Stimulated activated CD8-positive, alpha-beta memory T cell treated with anti-CD3 and anti-CD28 coated beads, Interleukin-2, amount 100 ng/mL, for 1 hour (primary cell): ENCODE measurements at places on chromosomes 7 and 10.

- no peak for DNase-seq
Observed at GRCh38 chr7:97285348-97285747, 167.8 kb downstream of the SDHAF3 start.

DNA sequence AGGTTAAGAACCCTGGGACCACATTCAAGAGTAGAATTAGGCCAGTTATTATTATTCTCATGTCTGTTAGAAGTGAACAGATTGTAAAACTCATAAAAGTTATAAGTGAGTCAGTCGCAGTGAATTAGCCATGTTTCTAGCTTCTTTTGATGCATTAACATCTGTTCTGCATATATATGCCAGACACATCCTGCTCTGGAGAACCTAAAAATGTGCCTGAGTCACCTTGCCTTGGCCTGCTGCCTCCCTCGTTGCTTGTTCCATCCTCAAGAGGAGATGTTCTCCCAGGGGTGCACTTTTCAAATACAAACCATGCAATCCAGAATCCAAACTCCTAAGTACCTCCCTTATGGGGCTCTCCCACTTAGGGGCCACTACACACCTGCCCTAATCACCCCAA lies 14.8 kb downstream of the TSPAN12 start:
- DNase-seq: no peak

DNA sequence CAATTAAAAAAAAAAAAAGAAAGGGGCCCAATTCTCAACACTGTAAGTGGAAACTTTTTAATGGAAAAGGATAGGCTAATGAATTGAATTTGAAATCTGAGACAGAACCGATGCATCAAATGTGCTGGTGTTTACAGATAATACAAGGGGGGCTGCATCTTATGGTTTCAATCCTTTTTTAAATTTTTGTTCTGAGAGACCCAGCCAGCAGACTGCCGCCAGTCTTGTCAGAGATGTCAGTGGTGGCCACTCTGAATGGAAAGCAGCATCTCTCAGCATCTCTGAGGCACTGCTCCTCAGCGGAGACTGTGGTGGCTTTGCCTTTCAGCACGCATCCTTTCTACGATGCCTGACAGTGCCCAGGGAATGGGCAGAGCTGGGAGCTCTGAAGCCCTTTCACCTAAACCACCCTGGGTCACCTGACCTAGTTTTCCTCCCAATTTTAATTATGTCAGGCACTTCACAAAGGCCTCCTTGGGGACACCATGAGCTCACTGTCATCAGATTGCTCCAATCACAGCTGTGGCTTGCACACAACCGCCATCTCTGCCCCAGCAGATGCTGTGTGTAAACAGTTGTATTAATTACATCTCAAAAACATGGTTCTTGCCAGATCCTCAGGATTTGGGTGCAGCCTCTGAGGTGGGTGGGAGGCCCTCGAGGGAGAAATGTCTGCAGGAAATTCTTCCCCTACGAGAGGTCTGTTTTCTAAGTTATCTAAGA lies 81.2 kb downstream of the EGFR start:
- DNase-seq: no peak

GRCh38 chr10:14678637-14679036 lies 96.1 kb downstream of the FAM107B start:
- no peak for DNase-seq

GRCh38 chr10:7558036-7558435 lies 108.7 kb downstream of the ITIH5 start:
- DNase-seq: no peak

GRCh38 chr10:113442336-113442735 lies 110.5 kb upstream of the HABP2 start:
- no peak for DNase-seq

- no peak for DNase-seq
Observed at GRCh38 chr10:31018962-31019361, 12.7 kb downstream of the ZNF438 start.

DNA sequence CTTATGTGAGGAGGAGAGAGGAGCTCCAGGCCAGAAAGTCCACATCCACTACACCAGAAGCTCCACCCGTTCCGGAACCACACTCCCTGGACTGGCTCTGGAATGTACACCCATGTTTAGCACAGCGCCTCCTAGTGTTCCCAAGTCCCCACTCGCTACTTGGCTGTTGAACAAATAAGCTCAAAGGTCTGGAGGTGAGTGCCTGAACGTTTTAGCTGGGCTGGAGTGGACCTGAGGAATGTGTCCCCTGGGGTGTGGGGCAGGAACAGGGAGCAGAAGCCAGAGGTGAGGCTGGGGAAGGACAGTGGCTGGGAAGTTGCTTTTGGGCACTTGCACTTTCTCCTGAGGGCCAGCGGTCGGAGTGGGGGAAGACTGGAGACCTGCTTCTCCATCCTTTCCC lies 164.1 kb upstream of the CDCA7L start:
- no peak for DNase-seq

DNA sequence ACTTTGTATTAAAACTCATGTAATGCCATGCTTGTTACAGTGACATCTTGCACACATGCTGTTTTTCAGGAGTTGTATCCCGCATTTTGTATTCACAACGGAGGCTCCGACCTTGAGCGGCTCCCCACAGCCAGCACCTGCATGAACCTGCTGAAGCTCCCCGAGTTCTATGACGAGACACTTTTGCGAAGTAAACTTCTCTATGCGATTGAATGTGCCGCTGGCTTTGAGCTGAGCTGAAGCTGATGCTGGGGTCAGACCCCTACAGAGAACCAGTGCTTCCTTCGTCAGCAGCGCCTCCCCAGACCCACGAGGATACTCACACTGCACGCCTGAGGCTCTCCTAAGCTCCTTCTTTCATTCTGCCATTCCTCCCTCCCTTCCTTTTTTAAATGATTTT lies 69.3 kb upstream of the DNAJB6 start:
- DNase-seq: no peak

DNA sequence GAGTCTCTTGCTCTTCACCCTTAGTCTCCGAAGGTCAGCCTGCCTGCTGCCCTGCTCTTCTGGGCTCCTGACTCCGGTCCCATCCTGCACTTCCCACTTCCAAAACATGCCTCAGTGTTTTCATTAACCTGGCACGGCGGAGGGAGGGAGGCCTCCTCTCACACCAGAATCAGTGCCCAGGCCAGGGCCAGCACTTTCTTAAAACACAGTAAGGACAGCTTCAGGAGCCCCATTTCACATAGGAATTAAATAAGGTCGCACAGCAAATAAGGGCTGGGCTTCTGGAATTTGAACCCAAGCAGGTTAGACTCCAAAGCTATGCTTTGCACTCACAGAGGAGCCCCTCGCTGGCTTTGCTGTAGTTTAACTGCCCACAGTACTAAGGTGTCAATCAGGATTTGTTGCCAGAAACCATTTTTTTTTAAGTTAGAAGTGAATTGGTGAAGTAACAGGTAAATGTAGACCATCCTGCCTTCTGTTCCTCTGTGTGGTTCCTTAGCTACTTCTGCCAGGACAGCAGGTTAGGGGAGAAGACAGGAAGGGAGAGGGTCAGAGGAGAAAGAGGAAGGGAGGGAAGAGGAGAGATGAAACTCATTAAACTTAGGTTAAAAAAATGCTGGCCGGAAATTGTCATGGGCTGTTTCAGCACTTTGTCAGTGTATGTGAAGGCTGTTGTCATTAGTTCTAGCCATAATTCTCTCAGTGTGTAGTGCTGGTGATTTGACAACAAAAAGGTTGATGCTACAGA lies 1.1 kb downstream of the RASSF4 start:
- DNase-seq: no peak

DNA sequence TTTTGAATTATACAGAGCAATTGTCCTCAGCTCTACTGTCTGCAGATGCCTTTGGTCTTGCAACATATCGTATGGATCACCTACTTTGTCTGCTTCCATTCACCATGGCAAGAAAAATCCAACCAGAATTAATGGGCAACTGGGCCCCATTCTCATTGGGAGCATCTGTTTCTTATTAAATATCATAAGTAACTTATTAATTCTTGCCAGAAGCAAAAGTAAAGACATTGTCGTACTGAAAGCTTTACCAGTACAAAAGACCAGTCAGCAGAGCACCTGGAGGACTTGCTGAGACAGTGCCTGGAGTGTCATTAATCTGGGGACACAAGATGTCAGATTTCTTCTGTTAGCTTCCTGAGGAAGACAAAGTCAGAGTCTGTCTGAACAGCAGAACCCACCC lies 404.5 kb downstream of the INHBA start:
- no peak for DNase-seq

GRCh38 chr10:78785066-78785465 lies 283.7 kb upstream of the ZMIZ1 start:
- DNase-seq: no peak

DNA sequence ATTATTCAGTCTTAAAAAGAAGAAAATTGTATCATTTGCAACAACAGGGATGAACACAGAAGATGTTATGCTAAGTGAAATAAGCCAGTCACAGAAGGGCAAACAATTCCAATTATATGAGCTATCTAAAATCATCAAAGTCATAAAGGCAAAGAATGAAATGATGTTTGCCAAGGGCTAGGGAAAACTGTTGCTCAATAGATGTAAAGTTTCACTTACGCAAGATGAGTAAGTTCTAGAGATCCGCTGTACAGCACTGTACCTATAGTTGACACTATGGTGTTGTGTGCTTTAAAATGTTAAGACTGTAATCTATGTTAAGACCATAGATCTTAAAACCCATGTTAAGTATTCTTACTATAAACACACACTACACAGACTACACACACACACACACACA lies 904.6 kb upstream of the LRRN3 start:
- DNase-seq: no peak

GRCh38 chr7:129853661-129854268 lies 99.0 kb downstream of the UBE2H start:
- no peak for DNase-seq

GRCh38 chr10:34406463-34407323 lies 408.4 kb downstream of the PARD3 start:
- DNase-seq: no peak

GRCh38 chr10:77296534-77297392 lies 340.8 kb downstream of the KCNMA1 start:
- DNase-seq: no peak

DNA sequence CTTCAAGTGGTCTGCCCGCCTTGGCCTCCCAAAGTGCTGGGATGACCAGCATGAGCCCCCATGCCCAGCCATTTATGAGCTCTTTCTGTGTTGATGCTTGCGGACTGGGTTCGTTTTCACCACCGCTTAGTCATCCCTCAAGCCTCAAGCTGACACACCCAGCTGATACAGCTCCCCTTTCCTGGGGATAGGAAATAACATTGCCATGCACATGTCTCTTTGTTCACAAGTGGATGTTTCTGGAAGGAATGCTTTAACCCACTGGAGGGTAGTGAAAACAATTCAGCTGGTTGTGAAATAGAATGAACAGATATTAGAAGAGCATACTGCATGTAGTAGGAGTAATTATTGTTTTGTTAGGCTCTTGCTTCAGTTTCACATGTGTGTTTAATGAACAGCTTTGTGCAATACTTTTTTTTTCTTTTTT lies 8.5 kb upstream of the METTL27 start:
- no peak for DNase-seq

DNA sequence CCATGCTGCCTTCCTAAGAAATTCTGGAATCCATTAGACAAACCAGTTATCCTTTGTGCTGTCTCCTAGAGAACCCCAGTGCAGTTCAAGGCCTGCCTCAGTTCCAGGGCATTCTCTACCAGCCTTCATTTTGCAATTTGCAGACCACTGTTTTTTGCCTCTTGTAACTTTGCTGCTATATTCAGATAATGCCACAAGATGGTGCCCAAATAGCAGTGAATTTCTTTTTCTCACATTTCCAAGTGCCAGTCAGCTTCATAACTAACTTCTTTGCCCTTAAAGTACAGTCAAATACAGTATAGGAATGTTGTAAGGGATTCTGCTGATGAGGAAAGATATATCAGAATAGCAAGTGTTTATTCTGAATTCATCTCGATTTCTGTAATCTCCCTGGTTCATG lies 25.2 kb downstream of the LOXL4 start:
- no peak for DNase-seq

DNA sequence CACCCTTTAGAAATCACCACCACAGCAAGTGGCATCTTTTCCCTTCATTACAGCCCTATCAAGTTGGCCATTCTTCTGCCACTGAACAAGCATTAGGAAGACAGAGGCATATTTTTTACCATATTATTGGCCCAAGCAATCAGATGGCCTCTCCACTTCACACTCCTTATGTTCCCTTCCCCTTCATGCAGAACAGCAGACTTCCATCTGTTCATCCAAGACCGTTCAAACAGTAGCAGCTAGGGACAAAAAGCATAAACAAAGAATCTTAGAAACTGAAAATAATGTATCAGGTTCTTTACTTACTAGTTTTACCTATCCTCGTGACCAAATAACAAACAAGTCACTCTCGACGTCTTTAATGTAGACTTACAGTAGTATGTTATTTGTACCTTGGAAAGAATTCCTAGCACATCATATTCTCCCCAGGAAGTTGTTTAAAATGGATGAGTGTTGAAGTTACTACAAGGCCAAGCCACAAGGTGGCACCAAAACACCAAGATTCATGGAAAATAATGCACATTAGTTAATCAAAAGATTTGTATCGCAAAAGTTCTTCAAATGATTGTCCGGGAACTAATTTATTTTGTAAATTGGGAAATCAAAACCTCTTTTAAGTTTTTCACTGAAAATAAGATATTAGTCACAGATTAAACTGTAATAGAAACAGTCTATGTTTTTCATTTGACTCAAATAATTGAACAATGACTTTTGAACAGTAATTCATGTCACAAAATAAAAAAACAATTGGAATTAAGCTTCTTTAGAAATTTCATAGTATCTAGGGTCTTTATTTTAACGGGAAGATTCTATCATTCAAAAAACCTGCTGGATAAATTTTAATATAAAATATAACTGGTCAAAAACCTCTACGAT lies 112.1 kb downstream of the VPS41 start:
- DNase-seq: no peak

DNA sequence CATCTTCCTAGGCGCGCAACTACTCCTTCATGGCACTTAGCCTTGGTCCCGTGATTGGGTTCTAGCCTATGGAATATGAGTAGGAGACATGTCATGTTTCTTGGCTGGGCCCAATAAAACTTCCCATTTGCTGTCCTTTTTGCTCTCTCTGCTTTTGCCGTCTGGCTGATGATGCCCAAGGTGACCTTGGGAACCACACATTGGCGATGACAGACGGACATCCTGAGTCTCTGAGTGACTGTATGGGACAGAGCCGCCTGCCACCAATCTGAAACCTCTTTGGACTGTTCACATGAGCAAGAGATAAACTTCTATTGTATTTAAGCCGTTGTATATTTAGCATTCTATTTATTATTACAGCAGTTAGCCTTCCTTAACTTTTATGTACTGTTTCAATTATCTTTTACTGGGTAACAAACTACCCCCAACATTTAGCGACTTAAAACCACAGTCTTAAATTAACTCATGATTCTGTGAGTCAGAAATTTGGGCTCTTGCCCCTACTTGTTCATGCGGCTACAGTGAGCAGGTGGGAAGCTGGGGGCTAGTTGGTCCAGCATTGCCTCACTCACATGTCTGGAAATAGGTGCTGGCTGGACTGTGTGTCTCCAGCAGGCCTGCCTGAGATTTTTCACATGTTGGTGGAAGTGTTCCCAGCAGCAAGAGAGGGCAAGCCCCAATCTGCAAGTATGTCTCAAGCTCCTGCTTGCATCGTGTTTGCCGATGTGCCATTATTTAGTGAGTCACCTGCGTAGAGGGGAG lies 71.7 kb downstream of the NOD1 start:
- no peak for DNase-seq
